ENCODE measurements at places on chromosomes 2 and 18. TPM values are rescaled to one million over a fixed set of nuclear protein-coding genes. Genes with fewer than 3 reads are reported as not detected.

The BOLL gene
- not detected for total RNA-seq

The EGR4 gene
- not detected for total RNA-seq

The DYNAP gene
- not detected for total RNA-seq

The NAT8 gene
- total RNA-seq: not detected

The RBM43 gene
- 4.3 TPM for total RNA-seq

The ACTG2 gene
- not detected for total RNA-seq

The SCN7A gene
- total RNA-seq: not detected

The LIMS3 gene
- total RNA-seq: 7.3 TPM

The LBX2 gene
- total RNA-seq: 2.4 TPM

The POTEC gene
- not detected for total RNA-seq

The DNAH6 gene
- not detected for total RNA-seq

The ATP6V1B1 gene
- not detected for total RNA-seq

The MC5R gene
- not detected for total RNA-seq

The CD302 gene
- total RNA-seq: 11.6 TPM

The PRKAG3 gene
- not detected for total RNA-seq

The SLC16A14 gene
- 0.21 TPM for total RNA-seq

The ZAP70 gene
- total RNA-seq: not detected

The ACMSD gene
- total RNA-seq: not detected

The CNDP1 gene
- not detected for total RNA-seq

The OTOF gene
- 0.26 TPM for total RNA-seq

The HK2 gene
- 23.9 TPM for total RNA-seq

The FAM237A gene
- total RNA-seq: not detected

The DSEL gene
- total RNA-seq: 11.5 TPM

The ZNF24 gene
- 43.7 TPM for total RNA-seq

The SLC30A3 gene
- 0.11 TPM for total RNA-seq

The DNAH7 gene
- total RNA-seq: 0.11 TPM

The KCNJ3 gene
- not detected for total RNA-seq

The SP140 gene
- total RNA-seq: not detected

The CNRIP1 gene
- 40.0 TPM for total RNA-seq

The CTAGE1 gene
- total RNA-seq: not detected

The ADRA2B gene
- not detected for total RNA-seq

The KLF7 gene
- total RNA-seq: 14.0 TPM

The GTF2A1L gene
- total RNA-seq: 0.74 TPM

The UGT1A3 gene
- not detected for total RNA-seq

The MFSD2B gene
- total RNA-seq: 0.35 TPM

The GPR35 gene
- total RNA-seq: 0.13 TPM

The TGIF1 gene
- total RNA-seq: 119 TPM

The CCDC102B gene
- total RNA-seq: 0.28 TPM

The PLGLB1 gene
- total RNA-seq: 0.28 TPM

The AQP4 gene
- not detected for total RNA-seq

The SERPINB13 gene
- total RNA-seq: not detected

The CSRNP3 gene
- not detected for total RNA-seq

The TRPM8 gene
- total RNA-seq: not detected
